ENCODE measurements at places on chromosomes 12 and 14.

DNA sequence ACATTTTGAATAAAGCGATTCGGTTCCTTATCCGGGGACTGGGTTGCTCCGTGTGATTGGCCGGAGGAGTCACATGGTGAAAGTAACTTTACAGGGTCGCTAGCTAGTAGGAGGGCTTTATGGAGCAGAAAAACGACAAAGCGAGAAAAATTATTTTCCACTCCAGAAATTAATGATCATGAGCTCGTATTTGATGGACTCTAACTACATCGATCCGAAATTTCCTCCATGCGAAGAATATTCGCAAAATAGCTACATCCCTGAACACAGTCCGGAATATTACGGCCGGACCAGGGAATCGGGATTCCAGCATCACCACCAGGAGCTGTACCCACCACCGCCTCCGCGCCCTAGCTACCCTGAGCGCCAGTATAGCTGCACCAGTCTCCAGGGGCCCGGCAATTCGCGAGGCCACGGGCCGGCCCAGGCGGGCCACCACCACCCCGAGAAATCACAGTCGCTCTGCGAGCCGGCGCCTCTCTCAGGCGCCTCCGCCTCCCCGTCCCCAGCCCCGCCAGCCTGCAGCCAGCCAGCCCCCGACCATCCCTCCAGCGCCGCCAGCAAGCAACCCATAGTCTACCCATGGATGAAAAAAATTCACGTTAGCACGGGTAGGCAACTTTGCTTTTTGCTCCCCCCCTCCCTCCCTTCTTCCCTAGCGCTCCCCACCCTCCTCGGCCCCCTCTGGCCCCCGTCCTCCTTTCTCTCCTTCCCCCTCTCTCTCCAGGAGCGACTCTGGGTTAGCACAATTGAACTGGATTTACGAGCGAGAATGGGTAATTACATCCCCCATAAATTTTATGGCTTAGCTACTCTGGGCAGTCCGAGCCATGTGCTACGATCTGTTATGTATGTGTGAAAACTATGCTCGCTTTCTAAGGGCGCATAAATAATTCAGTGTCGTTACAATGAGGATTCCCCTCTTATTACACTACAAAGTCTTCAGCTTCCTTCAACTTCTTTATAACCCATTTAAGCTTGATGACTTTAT is at the start of gene HOXC4:
HOXC4 (plus strand) TSS at position 85 of the 991 bp plus-strand sequence; CDS start at position 173, 88 bp downstream.
- no peak for DNase-seq

DNA sequence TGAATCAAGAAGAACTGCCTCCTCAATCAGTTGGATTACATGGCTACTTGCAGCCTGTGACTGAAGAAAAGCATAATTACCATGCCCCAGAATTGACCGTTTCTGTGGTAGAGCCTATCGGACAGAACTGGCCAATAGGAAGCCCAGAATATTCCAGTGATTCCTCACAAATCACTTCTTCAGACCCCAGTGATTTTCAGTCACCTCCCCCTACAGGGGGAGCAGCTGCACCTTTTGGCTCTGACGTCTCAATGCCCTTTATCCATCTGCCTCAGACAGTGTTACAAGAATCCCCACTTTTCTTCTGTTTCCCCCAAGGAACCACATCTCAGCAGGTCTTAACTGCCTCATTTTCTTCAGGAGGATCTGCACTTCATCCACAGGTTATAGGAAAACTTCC is 80.8 kb downstream of the RAD52 start:
- no peak for DNase-seq

- DNase-seq = peak; percentile 29
Observed at GRCh38 chr12:122452701-122453285, 30.3 kb upstream of the CLIP1 start.

DNA sequence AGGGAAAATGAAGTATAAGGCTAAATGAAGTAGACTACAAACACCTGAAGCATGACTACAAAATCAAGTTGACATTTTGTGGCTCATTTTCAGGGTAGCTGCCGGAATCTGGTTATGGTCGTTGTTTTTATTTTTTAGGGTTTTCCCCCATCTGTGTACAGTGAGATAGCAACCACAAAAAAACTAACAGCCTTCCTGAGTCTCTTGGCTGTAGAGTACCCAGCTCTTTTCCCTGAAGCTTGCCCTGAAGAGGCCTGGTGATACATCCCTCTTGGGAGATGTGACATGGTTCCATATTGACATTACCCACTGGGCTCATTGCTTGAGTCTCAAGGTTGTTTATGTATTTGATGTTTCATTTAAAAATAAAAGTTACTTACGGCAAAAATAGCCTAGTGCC is 424.0 kb downstream of the ZFP36L1 start:
- no peak for DNase-seq

All from activated T-cell treated with anti-CD3 and anti-CD28 coated beads, Interleukin-2, amount 50 U/mL, for 1 hour (primary cell).